ENCODE measurements at places on chromosomes 4 and X.

DNA sequence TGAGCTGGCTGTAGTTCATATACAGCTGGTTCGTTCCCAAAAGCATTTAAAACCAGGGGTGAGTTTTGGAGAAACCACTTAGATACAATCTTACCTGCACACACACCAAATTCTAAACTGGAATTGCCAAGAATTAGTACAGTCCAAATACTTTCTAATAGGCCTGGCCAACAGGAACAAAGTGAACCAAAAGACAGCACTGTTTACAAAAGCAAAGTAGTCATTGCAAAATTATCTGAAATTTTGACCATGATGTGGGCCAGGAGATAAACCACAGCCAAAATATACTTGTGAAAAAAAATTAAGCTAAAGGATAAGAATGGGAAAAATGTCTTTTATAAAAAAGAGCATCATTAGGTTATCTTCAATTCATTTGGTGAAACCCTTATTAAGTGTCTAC lies 37.9 kb upstream of the NAP1L5 start:
- no peak for DNase-seq

GRCh38 chr4:73841243-73841925 lies 4.9 kb downstream of the CXCL6 start:
- DNase-seq: no peak

- peak; percentile 81 for DNase-seq
These were observed 80.8 kb upstream of the MAB21L2 start for GRCh38 chr4:150501009-150501727.

DNA sequence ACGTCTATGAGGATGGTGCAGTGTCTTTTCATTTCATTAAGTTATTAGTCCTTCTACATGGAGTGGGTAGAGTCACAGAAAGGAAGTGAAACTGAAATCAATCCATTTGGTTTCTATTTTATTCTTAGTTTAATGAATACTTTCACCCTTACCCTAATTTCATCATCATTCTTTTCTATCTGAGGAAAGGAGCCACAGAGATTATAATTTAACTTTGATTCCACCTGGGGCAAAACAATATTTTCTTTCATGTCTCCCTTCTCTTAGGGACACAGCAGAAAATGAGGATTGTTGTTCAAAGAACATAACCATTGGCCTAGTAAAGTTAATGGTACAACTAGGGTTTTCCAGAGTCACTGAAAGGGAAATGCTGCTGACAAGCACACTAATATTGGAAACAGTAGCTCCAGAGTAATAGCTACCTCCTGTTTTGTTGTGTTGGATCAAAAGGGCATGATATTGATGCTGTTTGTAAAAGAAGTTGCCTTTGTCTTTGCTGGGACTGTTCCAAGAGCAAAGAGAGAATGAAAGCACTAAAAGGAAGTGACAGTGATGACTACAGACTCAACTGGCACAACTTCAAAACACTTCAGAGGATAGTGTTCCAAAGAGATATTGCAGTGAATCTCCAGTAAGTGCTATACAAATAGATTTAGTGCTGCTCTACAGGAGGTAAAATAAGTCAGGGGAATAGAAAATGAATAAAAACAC lies 247.1 kb upstream of the PITX2 start:
- DNase-seq: no peak

- peak; percentile 24 for DNase-seq
These were observed 105.1 kb upstream of the GRID2 start for GRCh38 chr4:92198711-92199110.

- no peak for DNase-seq
These were observed 147.5 kb downstream of the FBXO8 start for GRCh38 chr4:174135936-174136406.

DNA sequence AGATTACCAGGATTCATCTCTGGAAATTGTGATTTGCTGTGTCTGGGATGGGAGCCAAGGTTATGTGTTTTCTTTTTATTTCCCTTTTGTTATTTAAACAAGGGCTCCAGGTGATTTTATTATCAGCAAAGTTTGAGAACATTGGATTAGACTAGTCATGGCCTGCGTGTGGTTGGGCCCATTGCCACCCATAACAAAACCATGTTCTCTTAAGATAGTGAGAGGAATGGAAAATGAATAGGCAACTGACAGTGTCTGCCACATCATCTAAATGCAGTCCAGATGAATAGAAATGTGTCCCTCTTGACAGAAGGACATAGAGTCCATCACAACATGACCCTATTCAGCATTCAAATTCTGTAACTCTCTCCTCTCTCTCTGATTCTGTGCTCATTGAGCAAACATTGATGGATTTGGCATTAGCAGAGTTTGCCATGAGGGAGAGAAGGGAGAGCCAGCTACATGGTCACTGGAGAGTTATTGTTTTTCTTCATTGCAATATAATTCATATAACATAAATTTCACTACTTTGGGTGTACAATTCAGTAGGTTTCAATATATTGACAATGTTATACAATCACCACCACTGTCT lies 11.7 kb downstream of the XK start:
- no peak for DNase-seq

GRCh38 chr4:8525383-8526120 lies 54.6 kb upstream of the GPR78 start:
- DNase-seq: peak; percentile 37

- no peak for DNase-seq
These were observed at the start of gene TLR2 for GRCh38 chr4:153684182-153684970. Gene TLR2, plus strand, starts transcription at chr4:153684280. Its CDS starts 18,628 bp downstream, at chr4:153702908.

GRCh38 chr4:105389167-105389566 lies 84.7 kb downstream of the PPA2 start:
- no peak for DNase-seq

- DNase-seq: no peak
These were observed 315.7 kb downstream of the FBXW7 start for GRCh38 chr4:152220201-152220666.

DNA sequence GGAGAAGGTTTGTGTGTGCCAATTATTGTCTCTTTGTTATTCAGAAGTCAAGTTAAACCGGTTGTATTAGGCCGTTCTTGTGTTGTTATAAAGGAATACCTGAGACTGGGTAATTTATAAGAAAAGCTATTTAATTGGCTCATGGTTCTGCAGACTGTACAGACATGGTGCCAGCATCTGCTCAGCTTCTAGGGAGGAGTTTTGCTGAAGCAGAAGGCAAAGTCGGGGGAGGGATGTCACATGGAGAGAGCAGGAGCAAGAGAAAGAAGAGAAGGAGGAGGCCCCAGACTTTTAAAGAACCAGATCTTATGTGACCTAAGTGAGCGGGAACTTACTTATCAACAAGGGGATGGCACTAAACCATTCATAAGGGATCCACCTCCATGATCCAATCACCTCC lies 349.3 kb upstream of the PCDH18 start:
- DNase-seq: no peak

- DNase-seq: peak; percentile 25
These were observed 30.9 kb upstream of the HSD17B13 start for GRCh38 chr4:87353592-87353991.

DNA sequence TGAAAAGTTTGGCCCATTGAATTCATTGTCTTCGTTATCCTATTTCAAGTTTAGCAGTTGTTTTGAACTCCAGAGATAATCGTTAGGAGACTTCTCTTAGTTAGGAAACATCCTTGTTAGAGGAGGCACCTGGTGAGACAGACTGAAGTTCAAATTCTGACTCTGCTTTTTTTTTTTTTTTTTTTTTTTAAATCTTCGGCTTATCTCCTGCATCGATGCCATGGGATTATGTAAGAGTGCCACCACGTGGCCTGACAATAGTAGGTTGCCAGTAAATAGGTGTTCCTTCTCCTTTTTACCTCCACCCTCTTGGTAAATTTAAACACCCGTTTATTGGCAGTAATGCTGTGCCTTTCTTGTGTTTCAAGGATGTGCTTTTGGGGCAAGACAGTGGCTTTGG lies 149.3 kb downstream of the SOWAHB start:
- DNase-seq: no peak

GRCh38 chr4:162849937-162850336 lies 316.8 kb downstream of the NAF1 start:
- no peak for DNase-seq

GRCh38 chrX:119693040-119693995 lies at the start of gene SEPTIN6:
Gene SEPTIN6, minus strand, starts transcription at chrX:119693168. Its CDS starts 63 bp downstream, at chrX:119693105.
- peak; percentile 63 for DNase-seq

DNA sequence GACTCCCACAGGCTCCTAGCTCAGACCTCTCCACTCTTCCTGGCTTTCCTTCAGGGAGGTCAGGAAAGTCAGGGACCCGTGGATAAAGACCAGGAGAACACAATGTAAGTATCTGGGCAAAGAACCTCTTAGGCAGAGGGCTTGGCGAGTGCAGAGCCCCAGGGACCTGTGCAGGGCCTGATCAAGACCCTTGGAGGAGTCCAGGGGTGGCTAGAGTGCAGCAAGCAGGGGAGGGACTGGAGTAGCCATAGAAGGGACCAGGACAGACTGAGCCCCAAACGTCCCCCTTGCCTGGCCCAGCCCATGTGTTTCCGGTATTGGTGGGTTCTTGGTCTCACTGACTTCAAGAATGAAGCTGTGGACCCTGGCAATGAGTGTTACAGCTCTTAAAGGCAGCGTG lies 5.9 kb upstream of the TNIP2 start:
- no peak for DNase-seq

- DNase-seq: no peak
These were observed 67.5 kb downstream of the FBXL5 start for GRCh38 chr4:15587649-15588048.

DNA sequence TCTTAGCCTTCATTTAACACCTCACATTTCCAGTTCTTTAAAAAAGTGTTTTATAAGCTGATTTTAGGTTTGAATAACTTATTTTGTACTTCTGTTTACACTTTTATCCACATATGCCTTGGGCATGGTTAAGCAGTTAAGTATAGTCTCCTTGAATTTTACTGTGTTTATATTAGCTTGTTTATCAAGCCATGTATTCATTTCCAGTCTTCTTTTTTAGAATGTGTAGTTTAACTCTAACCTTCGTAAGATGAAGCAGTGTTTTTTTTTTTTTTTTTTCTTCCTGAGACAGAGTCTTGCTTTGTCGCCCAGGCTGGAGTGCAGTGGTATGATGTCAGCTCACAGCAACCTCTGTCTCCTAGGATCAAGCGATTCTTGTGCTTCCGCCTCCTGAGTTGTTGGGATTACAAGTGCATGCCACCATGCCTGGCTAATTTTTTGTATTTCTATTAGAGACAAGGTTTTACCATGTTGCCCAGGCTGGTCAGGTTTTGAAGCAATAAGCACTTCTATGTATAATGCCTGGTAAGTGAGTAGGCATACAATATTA lies 42.5 kb downstream of the BMP2K start:
- no peak for DNase-seq

GRCh38 chr4:173014113-173014558 lies 154.5 kb upstream of the GALNT7 start:
- no peak for DNase-seq

- DNase-seq: no peak
These were observed 462.3 kb downstream of the DMD start for GRCh38 chrX:32749070-32749469.

DNA sequence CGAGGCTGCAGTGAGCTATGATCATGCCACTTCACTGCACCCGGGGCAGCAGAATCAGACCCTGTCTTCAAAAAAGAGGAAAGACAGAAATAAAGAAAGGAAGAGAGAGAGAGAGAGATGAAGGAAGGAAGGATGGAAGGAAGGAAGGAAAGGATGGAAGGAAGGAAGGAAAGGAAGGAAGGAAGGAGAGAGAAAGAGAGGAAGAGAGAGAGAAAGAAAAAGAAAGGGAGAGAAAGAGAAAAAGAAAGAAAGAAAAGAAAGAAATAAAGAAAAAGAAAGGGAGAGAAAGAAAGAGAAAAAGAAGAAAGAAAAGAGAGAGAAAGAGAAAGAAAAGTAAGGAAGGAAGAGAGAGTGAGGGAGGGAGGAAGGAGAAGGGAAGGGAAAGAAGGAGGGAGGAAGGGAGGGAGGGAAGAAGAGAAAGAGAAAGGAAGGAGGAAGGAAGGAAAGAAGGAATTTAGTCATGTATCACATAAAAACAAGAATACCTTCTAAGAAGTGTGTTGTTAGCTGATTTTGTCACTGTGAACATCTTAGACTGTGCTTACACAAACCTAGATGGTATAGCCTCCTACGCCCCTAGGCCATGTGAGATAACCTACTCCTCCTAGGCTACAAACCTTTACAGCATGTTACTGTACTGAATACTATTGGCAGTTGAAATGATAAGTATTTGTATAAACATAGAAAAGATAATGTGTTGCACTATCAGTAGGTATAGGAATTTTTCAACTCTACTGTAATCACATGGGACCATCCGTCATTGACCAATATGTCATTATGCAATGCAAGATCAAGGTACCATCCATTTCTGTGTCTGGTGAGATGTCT lies 17.4 kb upstream of the AFF1 start:
- no peak for DNase-seq

- DNase-seq: no peak
These were observed 48.3 kb upstream of the NAP1L2 start for GRCh38 chrX:73262991-73263390.

- DNase-seq: peak; percentile 63
These were observed 132.1 kb upstream of the SLC4A4 start for GRCh38 chr4:71206763-71207162.

DNA sequence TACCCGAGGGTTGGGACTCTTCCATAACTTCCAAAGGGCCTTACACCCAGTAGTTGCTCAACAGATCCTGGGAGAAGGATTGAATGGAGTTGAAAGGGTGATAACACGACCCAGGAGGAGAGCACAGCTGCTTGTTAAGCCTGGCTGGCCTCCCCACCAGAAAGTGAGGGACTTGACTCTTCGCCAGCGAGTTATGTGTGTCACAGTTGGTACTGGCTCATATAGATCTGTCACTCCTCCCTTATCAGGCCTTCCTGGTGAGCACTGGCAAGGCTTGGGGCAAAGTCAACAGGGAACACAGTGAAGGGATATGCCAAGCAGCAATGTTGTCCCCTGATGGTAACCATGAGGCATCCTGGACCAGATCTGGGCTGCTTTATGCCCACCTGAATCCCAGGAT lies 35.8 kb downstream of the APLN start:
- DNase-seq: no peak

DNA sequence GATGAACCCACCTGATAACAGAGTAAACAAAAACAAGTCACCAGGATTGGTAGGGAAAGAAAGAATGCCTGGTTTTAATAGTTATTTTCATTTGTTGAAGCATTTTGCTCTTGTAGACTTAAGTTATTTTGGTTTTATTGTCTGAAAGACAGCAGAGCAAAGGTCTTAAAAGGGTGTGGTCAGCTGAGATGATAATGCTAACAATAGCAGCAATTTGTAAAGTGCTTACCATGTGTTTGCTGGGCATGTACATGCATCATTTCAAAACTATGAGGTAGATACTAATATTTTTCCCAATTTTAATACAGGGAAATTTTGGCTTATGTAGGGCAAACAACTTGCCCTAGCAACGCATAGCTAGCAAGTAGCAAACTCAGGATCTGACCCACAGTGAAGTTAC lies 46.8 kb upstream of the SLC10A4 start:
- no peak for DNase-seq

DNA sequence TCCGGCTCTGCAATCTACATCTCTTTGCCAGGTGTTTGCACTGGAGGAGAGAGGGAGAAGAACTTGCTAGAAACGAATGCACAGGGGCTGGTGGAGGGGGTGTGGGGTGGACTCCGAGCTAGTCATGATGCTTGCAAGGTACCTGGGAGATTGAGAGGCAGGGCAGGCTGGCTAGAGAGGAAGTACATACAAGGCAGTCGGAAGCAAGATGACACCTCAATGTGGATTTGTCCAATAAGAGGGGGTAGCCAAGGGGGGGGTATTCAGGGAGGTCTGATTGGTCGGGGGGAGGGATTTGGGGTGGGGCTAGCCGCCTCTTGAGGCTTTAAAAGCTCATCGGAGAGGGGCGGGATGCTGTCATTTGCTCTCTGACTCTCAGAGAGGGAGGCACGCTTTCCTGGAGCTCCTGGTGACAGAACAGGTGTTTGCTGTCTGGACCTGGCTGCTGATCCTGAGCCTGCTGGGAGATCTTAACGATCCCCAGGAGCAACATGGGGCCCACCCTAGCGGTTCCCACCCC lies at the start of gene GPR50:
Gene GPR50 (plus strand): TSS at position 354 of the 520 bp plus-strand sequence. CDS start 138 bp downstream, at position 492.
- DNase-seq: no peak
